ENCODE measurements at places on chromosomes 11 and 22. TPM values are rescaled to one million over a fixed set of nuclear protein-coding genes. Genes with fewer than 3 reads are reported as not detected.
A peak's percentile ranks its signal among the peaks of the same experiment; 100 is the strongest.

DNA sequence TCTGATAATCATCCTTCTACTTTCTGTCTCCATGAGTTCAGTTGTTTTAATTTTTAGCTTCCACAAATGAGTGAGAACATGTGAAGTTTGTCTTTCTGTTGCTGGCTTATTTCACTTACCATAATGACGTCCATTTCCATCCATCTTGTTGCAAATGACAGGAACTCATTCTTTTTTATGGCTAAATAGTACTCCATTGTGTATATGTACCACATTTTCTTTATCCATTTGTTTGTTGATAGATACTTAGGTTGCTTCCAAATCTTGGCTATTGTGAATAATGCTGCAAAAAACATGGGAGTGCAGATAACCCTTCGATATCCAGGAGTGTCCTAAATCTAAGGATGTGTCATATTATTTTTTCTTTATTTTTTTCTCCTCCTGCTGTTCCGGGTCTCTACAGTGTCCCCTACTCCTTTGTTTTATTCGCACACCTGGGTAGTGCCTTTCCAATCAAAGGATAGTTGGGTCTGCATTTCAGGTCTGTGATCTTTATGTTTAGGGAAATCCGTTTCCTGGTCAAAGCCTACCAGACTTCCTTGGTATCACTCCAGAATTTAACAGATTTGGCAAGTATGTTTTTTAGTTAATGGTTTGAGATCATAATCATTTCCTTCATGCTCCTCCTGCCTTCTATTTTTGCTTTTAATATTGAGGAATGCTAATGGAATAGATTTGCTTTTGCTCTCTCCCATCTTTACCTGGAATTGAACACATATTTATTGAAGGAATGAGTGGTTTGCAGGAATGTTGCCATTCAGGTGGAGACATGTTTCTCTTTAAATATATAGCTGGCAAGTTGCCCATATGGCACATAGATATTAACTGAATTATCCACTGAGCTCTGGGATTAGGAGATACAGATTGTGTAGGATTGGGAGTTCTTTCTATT is 53.7 kb downstream of the ARHGEF12 start:
- no peak for DNase-seq

Gene UBXN1
- total RNA-seq: 232 TPM

Gene CNTN5
- total RNA-seq: not detected

- DNase-seq: no peak
Observed at GRCh38 chr11:78972177-78972576, 397.5 kb upstream of the NARS2 start.

Gene MS4A3
- not detected for total RNA-seq

DNA sequence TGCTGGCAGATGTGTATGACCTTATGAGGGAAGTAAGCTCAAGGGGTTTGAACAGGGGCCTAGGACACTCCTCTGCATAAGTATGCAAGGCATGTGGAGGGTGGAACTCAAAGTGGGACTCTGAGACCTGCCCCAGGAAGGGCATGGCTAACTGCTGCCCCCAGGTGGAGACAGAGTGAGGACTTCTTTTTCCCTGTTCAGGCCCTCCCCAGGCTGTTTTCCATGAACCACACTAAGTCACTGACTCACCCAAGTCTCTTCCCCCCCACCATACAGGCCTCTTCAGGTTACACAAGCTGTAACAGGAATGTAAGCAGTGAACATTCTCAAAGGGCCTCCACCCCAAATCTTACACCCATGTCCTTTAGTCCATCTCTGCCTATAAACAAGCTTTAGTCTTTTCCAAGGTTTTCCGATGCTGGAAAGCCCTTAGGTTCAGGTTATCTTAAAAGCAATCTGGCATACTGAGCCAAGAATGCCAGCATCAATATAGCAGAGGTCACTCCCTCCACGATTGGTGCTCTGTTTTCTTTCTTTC is 13.1 kb downstream of the EEF1G start:
- peak; percentile 89 for DNase-seq

Gene USH1C
- not detected for total RNA-seq

Gene NRIP3
- total RNA-seq: 10.1 TPM

Gene ELMOD1
- not detected for total RNA-seq

DNA sequence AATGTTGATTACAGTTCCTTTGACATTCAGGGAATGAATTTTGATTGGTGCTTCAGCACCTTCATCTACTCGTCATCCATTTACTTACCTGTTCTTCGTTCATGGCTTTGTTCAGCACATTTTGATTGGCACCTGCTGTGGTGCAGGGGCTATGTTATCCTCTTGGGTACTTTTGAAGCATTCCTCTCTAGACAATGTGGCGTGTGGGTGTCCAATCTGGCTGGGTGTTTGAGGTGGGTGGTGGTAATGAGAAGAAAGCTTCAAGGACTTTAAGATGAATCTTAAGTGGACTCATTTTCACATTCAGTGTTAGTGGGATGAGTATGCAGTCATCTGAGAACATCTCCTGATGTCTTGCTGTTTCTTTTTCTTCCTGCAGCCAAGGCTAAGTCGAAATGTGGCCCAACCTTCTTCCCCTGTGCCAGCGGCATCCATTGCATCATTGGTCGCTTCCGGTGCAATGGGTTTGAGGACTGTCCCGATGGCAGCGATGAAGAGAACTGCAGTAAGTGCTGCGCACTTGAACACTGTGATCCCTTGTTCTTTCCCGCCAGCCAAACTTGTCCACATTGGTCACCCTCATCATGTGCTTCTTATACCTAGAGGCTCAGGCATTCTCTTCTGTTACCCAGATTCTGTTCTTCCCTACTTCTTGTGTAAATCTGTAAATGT is 137.5 kb downstream of the LDLRAD3 start:
- DNase-seq: no peak

DNA sequence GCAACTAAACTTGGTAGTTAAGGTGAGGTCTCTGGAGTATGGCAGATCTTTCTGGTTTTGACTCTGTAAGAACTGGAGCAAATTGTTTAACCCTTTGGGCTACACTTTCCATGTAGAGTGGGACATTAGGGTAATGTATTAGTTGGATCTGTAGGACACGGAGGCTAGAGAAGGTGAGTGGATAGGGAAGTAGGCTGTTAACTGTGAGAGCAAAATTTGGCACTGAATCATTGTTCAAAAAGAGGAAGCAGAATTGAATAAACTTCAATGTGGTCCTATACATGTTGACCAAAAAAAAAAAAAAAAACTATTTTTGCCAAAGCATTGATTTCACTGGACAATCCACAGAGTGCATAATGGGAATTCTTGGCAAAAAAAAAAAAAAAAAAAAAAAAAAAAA is 370.2 kb upstream of the CHORDC1 start:
- DNase-seq: no peak

Gene OR5D13
- total RNA-seq: not detected

GRCh38 chr11:18320617-18321016 is 1.3 kb downstream of the HPS5 start:
- no peak for DNase-seq

GRCh38 chr22:42699281-42699975 is 21.2 kb downstream of the A4GALT start:
- DNase-seq: no peak

Gene PVALB
- total RNA-seq: not detected

Gene PHLDA2
- 0.61 TPM for total RNA-seq
